ENCODE measurements at places on chromosomes 13 and 19. TPM values are rescaled to one million over a fixed set of nuclear protein-coding genes. Genes with fewer than 3 reads are reported as not detected.

The FUT1 gene
- 0.91 TPM for total RNA-seq

The TNFSF13B gene
- total RNA-seq = 1.7 TPM

DNA sequence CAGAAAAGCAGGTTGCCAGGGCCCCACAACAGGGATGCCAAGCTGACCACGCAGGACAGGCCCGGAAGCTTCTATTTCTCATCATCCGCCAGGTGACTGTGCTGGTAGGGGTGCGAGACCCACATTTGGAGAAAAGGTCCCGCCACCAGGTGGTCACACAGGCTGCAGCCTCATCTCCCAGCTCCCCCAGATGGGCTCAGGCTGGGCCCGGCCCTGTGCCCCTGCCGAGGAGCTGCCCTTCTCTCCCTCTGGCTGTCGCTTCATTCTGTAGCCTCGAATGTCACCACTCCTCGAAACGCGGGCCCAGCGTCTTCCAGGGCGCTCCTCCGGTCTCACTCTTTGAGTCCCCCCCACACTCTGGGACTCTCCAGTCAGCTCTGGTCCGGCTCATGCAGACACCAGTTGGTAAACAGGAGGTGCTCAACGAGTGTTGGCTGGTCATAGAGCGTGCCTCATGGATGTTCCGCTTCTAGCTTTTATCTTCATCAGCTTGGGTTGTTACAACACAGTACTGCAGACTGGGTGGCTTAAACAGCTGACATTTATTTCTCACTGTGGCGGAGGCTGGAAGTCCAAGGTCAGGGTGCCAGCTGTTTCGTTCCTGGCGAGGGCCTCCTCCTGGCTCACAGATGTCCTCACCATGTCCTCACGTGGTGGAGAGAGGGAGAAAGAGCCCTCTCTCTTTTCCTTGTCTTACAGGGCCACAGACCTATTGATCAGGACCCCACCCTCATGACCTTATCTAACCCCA lies 87.1 kb downstream of the TEX29 start:
- no peak for DNase-seq

The CGB3 gene
- total RNA-seq = 3.6 TPM

- DNase-seq = no peak
These were observed 7.6 kb downstream of the AKT2 start for GRCh38 chr19:40277356-40278059.

The C13orf46 gene
- total RNA-seq = 3.0 TPM

GRCh38 chr13:28037399-28037798 lies 48.9 kb upstream of the URAD start:
- no peak for DNase-seq

GRCh38 chr19:45782162-45782691 lies at the start of gene DMPK:
DMPK (minus strand) TSS chr19:45782490; CDS start chr19:45782352, 138 bp downstream.
- no peak for DNase-seq

DNA sequence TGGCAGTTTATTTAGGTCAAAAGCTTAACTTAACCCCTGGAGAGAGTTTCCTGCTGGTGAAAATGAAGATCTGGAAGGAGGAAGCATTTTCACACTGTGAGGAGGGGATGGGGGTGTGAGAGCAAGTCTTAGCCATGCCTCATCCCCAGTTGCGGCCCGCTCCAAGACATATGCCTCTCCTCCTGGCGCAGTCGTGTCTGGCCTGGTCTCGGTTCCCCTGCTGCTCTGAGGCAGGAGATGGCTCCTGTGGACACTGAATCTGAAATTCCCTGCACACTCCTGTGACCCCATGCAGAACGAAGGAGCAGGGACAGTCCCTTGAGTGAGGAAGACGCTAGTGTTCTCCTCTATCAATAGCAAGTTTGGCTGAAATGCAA lies 360 bp upstream of the ZNF69 start:
- no peak for DNase-seq

DNA sequence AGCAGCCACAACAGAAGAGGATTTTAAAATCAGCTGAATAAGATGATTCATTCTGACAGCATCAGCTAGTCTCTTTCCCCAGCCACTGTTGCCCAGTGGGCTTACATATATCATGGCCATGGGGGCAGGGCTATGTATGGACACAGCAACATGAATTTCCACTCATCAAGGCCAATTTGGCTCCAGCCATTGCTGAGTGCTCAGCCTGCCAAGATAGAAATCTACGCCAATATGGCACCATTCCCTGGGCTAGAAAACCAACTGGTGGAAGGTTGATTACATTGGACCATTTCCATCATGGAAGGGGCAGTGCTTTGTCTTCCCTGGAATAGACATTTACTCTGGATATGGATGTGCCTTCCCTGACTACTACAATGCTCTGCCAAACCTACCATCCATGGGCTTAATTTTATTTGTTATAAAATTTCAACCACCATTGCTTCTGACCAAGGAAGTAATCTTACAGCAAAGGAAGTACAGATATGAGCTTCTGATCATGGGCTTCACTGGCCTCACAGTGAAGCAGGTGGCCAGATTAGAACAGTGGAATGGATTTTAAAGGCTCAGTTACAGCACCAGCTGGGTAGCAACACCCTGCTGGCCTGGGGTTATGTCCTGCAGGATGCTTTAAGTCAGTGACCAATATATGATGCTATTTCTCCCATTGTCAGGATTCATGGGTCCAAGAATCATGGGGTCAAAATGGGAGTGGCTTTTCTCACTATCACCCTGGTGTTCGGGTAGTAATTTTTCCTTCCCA lies 9.8 kb upstream of the ALOX5AP start:
- DNase-seq = peak; percentile 44

- DNase-seq = peak; percentile 51
These were observed 18.7 kb downstream of the CACNG7 start for GRCh38 chr19:53927739-53928138.

DNA sequence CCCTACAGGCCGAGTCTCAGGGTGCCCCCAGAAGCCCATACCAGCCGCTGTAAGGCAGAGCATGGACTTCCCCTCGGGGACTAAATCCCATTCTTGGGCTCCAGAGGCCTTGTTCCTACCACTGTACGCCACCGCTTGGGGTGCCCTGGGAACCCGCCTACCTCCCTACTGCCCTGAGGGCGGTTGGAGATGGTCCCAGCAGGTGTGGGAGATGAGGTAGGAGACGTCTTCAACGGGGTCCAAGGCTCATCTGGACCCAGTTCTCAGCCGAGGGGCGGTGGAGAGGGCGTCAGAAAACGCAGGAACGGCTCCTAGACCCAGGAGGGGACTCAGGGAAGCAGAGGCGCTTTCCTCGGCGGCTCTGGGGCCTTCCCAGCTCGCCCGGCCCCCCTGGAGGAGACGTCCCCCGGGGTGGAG lies 833 bp upstream of the ZIK1 start:
- DNase-seq = no peak

- DNase-seq = no peak
These were observed 163.5 kb downstream of the PAN3 start for GRCh38 chr13:28301839-28302238.

The PEG3 gene
- not detected for total RNA-seq

- no peak for DNase-seq
These were observed 955.1 kb downstream of the DIAPH3 start for GRCh38 chr13:59208405-59209195.

DNA sequence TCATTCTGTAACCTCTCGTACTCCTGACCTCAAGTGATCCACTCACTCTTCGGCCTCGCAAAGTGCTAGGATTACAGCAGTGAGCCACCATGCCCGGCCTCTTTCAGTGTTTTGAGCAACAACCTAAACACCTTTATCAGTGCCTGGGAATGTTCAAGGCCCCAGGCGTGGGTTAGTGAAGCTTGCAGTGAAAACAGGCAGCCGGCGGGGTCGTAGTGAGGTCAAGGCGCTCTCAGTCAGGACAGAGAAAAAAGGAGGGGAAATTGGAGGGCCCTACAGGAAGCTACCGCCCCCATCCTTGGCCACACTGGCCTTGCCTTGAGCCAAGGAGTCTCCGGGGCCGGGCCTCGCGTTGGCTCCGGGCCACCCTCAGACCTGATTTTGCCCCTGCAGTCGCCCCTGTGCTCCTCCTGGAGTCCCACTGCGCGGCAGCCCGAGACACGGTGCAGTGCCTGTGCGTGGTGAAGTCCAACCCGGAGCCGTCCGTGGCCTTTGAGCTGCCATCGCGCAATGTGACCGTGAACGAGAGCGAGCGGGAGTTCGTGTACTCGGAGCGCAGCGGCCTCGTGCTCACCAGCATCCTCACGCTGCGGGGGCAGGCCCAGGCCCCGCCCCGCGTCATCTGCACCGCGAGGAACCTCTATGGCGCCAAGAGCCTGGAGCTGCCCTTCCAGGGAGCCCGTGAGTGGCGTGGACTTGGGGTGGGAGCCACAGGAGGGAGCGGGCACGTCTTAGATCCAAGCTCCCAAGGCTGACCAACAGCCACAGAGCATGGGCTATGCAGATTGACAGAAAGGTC lies 17.7 kb downstream of the MAG start:
- DNase-seq = no peak

DNA sequence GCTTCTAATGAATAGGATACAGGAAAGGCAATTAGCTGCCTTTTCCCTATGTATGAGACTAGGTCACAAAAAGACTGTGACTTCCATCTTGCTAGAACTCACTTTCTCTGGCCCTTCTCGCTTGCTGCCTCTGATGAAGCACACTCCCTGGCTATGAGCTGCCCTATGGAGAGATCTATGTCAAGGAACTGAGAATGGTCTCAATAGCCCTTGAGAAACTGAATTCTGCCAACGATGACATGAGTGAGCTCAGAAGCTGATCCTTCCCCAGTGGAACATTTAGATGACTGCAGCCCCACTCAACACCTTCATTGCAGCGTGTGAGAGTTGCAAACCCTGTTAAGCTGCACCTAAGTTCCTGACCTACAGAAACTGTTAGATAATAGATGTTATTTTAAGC lies 309.8 kb downstream of the COG6 start:
- DNase-seq = no peak

DNA sequence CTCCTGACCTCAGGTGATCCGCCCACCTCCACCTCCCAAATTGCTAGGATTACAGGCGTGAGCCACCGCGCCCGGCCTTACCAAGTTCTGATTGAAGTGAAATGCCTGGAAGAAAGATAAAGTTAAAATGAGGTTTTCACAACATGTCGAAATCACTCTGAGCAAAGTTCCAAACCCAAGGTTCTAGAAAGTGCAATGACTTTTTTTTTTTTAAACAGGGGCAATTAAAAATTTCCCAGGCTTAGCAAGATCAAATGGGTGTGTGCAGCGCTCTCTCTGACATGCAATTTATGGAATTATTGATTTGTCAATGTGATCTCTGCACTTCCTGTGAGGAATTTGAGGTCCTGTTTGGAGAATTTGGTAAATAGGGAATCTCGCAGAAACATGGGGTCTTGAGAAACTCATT lies 12.8 kb upstream of the MAP2K2 start:
- no peak for DNase-seq

The CA11 gene
- 9.5 TPM for total RNA-seq

The PTH2 gene
- total RNA-seq = not detected

The TEX101 gene
- total RNA-seq = not detected

GRCh38 chr19:6769006-6769619 lies 1.9 kb upstream of the SH2D3A start:
- DNase-seq = no peak

The PLIN4 gene
- not detected for total RNA-seq

The SLC10A2 gene
- not detected for total RNA-seq

The B3GNT8 gene
- total RNA-seq = 3.0 TPM

GRCh38 chr13:45224176-45224575 lies 23.3 kb upstream of the KCTD4 start:
- peak; percentile 36 for DNase-seq

GRCh38 chr13:45310341-45311131 lies 30.4 kb downstream of the TPT1 start:
- no peak for DNase-seq

The KLHL1 gene
- not detected for total RNA-seq

The C19orf38 gene
- total RNA-seq = 0.23 TPM

- peak; percentile 93 for DNase-seq
These were observed 5.8 kb upstream of the ERCC2 start for GRCh38 chr19:45376045-45376724.

GRCh38 chr13:46114613-46115012 lies 9.8 kb upstream of the CPB2 start:
- no peak for DNase-seq

DNA sequence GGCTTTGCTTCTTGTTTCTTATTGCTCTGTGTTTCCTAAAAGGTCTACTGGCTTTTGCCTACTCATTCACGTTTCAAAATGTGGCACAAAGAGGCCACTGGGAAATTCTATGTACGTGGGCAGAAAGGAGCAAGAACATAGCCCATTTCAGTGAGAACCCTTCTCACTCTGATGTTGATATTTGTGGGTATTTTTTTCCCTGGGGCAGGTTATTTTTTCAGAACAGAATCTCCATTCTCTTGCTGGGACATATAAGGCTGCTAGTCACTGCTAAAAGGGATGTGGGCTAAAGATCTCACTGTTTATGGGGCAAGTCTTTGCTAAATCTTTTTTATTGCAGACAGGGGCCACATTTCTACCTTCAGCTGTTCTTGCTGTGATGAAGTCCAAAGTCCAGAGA lies 27.1 kb downstream of the EDNRB start:
- DNase-seq = no peak

- peak; percentile 34 for DNase-seq
These were observed 15.9 kb upstream of the SLC35E1 start for GRCh38 chr19:16587833-16588823.

The LILRA6 gene
- not detected for total RNA-seq

The UBE2L5 gene
- total RNA-seq = not detected

GRCh38 chr13:29081036-29081435 lies 260.9 kb downstream of the MTUS2 start:
- no peak for DNase-seq

The TGFBR3L gene
- 4.6 TPM for total RNA-seq

The INTS6 gene
- total RNA-seq = 47.6 TPM

DNA sequence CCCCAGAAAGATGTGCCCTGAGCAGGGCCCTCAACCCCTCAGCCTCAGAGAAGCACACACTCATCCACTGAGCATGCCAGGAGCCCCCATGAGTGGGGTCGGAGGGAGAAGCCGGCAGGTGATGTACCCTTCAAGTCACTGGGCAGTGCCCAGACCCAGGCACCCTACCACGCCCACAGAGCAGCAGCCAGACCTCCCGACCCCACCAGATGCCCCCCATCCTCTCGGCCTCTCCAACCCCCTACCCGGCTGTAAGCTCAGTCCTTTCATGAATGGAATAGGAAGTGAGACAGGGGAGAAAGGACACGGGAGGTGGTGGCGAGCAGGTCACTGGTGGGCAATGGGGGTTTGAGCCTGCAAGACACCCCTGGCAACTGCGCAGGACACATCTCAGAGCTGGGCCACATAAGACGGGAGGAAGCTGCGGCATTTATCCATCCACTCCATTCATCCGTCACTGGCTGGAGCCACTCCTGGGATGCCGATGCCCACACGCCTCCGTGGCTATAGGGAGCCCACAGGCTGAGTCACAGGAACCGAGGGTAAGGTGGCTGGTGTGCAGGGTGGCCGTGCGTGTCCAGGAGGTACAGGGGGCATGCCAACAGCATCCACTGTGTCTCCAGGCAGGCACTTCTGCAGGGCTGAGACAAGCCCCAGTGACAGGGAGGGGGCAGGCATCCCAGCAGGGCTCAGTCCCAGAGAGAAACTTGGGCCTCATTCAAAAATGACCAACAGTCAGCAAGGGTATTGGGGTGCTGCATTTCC lies 23.8 kb upstream of the VSTM2B start:
- DNase-seq = no peak

DNA sequence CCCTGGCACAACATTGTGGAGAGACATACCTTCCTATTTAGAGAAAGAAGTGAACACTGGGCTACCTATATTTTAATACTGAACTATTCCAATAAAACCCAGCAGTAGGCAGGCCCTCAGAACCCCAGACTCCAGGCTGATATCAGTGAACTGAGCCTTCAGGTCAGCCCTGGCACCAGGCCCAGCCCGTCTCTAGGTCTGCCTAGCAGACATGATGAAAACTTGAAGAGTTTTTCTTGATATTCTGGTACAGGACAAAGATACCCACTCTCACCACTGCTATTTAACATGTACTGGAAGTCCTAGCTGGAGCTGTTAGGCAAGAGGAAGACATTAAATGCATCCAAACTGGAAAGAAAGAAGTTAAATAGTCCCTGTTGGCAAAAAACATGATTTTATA lies 396.6 kb upstream of the SPRY2 start:
- no peak for DNase-seq

Measured in astrocyte (in vitro differentiated cells and primary cell).